ENCODE measurements at places on chromosomes 16 and 17.

DNA sequence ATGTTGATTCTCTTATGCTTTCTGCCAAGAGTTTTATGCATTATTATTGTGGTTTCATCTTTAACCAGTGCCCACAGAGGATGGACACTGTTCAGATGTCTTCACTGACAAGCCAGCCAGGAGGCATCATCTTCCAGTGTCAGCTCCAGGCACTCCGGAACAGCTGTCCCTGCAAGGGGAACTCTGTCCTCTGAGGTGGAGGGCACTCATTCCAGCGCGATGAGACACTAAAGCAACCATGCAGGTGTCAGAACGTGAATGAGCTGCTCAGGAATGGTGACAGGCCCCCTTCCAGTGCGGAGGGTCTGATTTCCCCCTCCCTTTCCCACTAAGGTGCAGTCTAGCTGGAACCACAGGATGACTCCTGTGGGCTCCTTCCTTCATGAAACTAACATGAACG lies 117.5 kb downstream of the NOG start:
- no peak overlapping the region for H3K4me3 ChIP-seq
- DNase-seq, result no peak
- H3K27me3 ChIP-seq, result peaks cover 17% of the 10 kb centered on the region
- no peak overlapping the region for H3K27ac ChIP-seq

- peaks cover 15% of the 10 kb centered on the region for H3K36me3 ChIP-seq
- peaks cover 2% of the 10 kb centered on the region for H3K27me3 ChIP-seq
- peaks cover 49% of the 10 kb centered on the region for H3K4me1 ChIP-seq
Measured at GRCh38 chr17:38735161-38735997, 5.2 kb downstream of the CISD3 start.

DNA sequence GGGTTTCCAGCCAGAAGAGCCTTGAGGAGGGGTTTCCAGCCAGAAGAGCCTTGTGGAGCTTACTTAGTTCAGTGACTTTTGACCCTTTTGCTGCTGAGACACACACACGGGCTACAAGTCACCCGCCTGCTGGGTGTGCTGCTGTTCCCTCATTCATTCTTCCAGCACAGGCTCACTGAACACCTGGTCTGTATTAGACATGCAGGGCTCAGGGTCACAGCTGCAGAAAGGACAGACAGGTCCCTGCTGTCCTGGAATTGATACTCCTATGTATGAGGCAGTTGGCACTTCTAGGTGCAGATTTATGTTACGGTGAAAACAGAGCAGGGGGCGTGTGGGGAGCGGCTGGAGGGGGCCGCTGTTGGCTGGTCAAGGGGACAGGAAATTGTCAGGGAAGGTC lies 6.8 kb downstream of the CACNG4 start:
- no peaks in the 10 kb centered on the region for H3K4me1 ChIP-seq
- H3K27me3 ChIP-seq, result peaks cover 31% of the 10 kb centered on the region
- H3K27ac ChIP-seq, result no peak overlapping the region
- H3K36me3 ChIP-seq, result no peaks in the 10 kb centered on the region
- H3K4me3 ChIP-seq, result no peak overlapping the region

- H3K27me3 ChIP-seq, result peaks cover 3% of the 10 kb centered on the region
- H3K4me3 ChIP-seq, result no peak overlapping the region
- H3K27ac ChIP-seq, result no peak overlapping the region
Measured at GRCh38 chr17:31627960-31628359, 231.1 kb downstream of the COPRS start.

DNA sequence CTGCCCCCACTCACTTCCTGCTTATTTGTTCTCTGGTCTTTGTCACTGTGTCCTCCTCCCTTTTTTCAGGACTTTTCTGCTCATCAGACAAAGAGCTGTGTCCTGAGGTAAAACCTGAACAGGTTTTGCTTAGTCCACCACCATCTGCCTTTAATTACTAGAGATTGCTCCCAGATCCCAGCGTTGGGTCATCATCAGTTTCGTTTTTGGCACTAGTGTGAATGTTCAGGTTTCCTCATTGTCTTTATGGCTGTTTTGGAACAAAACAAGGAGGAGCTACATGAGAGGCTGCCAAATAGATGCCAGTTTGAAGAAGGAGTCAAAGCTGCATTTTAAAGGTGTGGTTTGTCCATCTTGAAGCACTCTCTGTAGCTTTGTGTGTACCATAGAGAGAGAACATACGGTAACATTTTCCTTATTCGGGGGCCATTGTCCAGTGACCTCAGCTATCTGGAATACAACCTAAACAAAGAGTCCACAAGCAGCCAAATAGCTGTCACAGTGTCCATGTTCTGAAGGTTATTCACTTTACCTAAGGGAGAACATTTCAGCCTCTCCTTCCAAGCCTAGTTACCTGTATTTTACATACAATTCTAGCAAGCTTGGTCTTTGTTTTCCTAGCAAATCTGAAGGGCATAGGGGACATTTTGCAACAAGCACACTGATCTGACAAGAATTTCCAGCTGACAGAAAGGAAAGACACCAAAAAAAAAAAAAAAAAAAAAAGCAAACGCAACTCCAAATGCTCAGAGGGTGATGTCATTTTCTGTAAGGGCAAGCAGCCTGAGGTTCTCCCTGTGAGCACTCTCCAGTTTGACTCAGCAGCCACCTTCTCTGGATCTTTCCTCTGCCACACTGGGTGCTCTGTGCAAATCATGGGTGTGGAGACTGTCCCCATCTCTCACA lies 196.1 kb downstream of the NTN1 start:
- H3K4me3 ChIP-seq, result no peak overlapping the region
- no peaks in the 10 kb centered on the region for H3K4me1 ChIP-seq
- H3K27me3 ChIP-seq, result no peaks in the 10 kb centered on the region
- no peaks in the 10 kb centered on the region for H3K36me3 ChIP-seq
- no peak overlapping the region for H3K27ac ChIP-seq

DNA sequence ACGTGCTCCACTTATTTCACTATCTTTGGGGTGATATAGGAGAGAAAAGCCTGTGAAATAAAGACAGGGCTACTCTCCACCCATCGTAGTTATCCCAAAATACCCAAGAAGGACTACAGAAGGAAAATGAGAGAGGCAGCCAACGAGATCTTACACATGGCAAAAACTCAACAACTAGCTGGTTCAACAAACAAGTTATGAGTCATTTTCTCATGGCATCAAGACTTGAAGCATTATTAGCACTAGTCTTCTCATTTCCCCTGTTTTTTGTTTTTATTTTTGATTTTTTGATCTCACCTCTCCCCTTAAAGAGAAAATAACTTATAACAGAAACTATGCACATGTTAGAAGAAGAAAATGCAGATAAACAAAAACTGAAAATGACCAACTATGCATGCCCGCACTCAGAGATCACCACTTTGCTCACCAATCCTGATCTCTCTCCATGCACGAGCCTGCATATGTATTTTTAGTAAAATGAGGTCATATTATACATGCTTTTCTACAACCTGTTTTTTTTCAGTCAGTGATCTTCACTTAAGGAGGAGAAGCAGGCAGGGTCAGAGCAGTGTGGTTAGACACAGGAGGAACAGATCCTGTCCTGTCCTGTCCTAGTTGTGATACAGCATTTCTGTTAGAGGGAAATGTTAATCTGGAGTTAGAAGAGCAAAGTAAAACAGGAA lies 22.8 kb downstream of the FAM117A start:
- no peak for DNase-seq
- H3K4me3 ChIP-seq, result peak overlapping the region; percentile 80
- peak overlapping the region; percentile 99 for H3K27ac ChIP-seq
- H3K27me3 ChIP-seq, result no peaks in the 10 kb centered on the region
- peaks cover 18% of the 10 kb centered on the region for H3K36me3 ChIP-seq
